Adipose tissue (tissue), 3 donors: ENCODE measurements at places on chromosomes 11 and 22. TPM values are rescaled to one million over a fixed set of nuclear protein-coding genes. Genes with fewer than 3 reads are reported as not detected.

SCGB1C1 gene
- polyA plus RNA-seq: not detected

OR6T1 gene
- not detected for polyA plus RNA-seq

ART1 gene
- not detected for polyA plus RNA-seq

RHOD gene
- 26.5 TPM for polyA plus RNA-seq
